ENCODE measurements at places on chromosomes 5 and 9.

GRCh38 chr5:132662004-132662401 lies 4.0 kb downstream of the IL13 start:
- no peak for DNase-seq

DNA sequence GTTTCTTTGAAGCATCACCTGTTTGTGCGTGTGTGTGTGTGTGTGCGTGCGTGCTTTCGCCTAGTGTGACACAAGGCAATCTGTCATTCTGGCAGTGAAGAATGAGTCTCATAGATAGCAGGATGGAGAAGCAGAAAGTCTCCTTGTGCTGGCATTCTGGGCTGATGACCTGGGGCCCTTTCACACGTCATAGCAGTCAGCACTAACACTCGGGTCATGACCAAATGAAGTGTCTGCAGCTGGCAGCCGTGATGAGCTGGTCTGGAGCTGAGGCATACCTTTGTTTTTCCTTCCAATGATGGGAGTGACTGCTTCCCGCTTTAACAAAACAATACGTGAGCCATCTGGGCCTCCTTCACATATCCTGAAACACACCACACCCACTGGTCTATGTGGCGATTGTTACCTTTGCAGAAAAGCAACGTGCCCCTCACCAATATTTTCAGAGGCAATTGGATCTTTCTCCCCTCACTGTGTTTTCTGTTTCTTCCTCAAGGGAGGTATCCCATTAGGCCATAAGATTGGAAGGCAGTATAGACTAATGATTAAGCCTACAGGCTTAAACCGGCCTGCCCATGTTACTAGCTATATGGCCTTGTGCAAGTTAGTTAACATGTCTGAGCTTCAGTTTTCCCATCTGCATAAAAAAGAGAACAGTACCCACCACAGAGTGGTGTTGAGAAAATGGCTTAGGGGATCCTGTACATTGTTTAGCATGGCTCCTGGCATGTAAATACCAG lies 88.8 kb downstream of the SREK1 start:
- DNase-seq, result no peak

DNA sequence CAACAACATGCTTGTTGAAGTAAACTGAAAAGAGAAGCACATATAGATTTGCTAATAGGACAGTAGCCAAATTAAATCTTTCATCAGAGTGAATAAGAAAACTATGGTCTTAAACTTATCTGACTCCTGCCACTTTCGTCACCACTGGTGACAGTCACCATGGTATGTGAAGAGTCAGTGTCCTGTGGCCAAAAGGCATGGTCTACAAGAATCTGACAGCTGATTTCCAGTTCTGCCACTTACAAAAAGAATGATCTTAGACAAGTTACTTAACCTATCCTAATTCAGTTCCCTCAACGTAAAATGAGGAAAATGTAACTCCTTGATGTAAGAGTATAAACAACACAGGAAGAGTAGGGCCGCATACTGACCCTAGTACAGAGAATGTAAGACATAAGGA lies 102.0 kb downstream of the LPAR1 start:
- DNase-seq, result no peak

DNA sequence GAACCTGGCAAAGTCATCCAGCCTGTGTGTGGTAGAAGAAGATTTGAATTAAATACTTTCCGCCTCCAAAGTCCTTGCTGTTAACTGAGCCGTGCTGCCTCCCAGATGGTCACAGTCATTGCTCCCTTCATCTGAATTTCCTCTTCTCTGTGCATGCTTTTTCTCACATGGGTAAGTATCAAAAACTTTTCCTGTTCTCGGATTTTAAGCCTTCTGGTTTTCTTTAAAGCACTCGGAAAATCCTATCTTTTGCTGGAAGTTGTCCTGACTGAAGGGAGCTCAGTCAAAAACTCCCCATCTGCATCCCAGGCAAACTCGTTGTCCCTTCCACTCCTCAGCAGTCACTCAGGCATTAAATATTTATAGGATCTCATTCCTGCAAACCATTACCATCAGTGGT lies 290.0 kb upstream of the PIK3R1 start:
- DNase-seq, result no peak

DNA sequence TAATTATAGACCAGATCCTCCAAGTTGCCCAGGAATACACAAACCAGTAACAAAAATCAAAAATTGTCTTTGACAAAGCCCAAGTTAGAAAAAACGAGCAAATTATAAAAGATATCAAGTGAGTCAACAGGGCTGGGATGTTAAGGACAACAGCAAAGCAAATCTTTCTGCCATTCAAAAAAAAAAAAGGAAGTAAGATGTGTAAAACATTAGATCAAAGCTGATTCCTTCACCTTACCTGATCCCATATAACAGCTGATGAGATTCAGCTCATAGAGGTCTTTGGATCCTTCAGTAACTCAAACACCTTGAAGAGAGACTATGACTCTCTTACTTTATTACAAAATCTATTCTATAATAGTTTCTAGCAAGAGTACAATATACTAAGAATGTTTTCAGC lies 100.9 kb downstream of the STRBP start:
- no peak for DNase-seq

- DNase-seq, result no peak
These were observed 55.4 kb downstream of the SNCAIP start for GRCh38 chr5:122367456-122367855.

DNA sequence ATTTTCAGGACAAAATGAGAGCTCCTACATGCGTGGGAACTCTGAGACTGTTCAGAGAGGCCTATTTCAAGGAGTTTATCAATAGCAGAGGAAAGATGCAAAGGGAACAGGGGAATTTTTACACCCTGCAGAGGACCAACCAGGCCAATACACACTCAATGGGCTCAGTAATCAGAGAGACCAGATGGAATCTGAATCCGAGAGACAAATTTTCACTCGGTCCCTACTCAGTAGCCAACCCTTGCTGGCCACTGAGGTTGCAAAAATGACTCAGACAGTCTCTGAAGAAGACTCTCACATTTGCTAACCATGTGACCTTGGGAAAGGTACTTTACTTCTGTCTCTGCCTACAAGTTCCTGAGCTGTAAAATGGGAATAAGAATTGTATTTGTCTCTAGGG lies 479.4 kb downstream of the CDK5RAP2 start:
- no peak for DNase-seq

- no peak for DNase-seq
These were observed 159.8 kb upstream of the LHFPL2 start for GRCh38 chr5:78808380-78808779.

- no peak for DNase-seq
These were observed 401.1 kb upstream of the TRPC7 start for GRCh38 chr5:136766456-136766855.

DNA sequence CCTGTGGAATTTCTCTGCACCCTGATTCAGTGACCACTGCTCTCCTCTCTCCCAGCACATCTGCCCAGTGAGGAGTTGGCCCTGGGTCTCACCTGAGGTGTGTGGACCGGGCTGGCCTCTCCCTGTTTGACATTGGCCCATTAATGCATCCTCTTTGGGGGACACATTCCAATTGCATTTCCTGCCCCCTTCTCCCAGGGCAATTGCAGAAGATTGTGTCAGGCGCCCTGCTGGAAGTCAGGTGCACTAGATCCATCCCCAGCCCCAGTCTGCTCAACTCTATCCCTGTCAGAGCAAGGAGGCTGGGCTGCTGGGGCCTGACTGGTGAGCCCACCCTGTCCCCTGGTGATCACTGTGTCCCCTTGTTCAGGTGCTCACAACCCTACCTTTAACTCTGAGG lies 84.5 kb downstream of the LMX1B start:
- DNase-seq, result no peak

- DNase-seq, result no peak
These were observed 92.0 kb downstream of the KCNT1 start for GRCh38 chr9:135794057-135794335.

- DNase-seq, result no peak
These were observed 263.5 kb downstream of the TAF11L14 start for GRCh38 chr5:17897776-17898175.

DNA sequence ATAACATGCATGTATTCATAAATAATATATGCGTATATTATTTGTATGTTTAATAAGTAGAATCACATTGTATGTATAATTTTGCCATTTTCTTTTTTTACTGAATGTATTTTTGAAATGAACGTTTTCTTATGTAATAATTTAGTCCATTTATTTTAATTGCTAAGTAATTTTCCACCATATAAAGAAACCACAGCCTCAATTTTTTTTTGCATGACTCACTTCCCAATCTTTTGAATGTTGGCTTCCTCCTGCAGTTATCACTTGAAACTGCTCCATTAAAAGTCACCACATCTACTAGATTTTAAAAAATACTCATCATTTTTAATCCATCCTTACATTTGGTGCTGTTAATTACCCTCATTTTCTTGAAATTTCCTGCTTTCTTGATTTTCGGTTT lies 363.3 kb upstream of the MEF2C start:
- no peak for DNase-seq

DNA sequence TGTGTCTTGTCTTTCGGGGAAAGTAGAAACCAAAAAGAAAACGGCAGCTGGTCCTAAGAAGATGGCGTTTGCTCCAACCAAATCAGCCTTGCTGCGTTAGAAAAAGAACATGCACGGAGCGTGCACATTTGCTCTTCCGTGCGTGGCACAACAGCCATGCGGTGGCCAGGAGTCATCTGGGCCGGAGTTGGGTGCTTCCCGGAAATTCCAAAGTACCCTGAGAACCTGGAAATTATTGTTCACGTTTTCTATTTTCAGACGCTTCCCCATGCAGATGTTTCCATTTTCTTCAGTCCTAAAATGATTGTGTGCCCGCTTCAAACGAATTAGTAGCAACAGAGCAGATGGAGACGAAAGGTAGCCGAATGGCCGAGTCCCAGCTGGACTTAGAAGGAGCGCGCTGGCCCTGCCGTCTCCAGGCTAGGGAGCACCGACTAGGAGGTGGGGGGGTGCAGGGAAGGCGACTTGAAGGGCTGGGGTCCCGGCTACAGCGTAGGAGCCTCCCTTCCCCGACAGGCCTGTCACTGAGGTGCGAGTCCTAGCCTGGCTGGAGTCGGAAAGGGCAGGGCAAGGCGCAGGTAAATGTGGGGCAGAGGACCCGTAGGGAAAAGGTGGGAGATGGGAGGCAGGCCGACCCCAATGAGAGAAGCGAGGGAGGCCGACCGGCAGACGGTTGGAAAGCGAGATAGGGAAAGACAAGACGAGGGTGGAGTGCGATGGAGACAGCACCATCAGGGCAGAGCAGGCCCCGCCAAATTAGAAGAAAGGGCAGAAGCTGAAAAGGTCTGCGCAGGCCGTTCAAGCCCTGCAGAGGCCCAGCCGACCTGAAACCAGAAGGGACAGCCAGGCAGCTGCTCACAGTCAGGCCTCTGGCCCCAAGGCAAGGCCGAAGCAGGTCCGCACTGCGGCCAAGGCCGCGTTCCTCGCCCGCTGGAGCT lies 1.4 kb downstream of the BARX1 start:
- DNase-seq, result no peak

- DNase-seq, result no peak
These were observed 133.2 kb upstream of the ZNF618 start for GRCh38 chr9:113742878-113743277.

- no peak for DNase-seq
These were observed 21.9 kb downstream of the DEPDC1B start for GRCh38 chr5:60677850-60678664.

DNA sequence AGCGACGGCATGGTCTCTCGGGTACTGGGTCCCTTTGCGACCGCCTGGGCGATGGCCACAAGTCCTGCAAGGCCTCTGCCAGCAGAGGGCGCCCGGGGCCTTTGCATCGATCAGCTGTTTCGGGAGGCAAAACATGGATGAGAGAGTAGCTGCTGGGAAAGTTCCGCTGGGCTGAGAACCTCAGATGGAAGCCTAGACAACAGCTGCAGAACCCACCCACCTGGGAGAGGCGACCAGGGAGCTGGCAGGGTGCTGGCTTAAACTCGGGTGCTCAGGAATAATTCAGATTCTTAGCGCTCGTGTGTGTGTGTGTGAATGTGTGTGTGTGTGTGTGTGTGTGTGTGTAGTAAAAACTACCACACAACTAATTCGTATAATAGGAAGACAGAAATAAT lies 50.0 kb downstream of the TRIM32 start:
- peak; percentile 40 for DNase-seq

DNA sequence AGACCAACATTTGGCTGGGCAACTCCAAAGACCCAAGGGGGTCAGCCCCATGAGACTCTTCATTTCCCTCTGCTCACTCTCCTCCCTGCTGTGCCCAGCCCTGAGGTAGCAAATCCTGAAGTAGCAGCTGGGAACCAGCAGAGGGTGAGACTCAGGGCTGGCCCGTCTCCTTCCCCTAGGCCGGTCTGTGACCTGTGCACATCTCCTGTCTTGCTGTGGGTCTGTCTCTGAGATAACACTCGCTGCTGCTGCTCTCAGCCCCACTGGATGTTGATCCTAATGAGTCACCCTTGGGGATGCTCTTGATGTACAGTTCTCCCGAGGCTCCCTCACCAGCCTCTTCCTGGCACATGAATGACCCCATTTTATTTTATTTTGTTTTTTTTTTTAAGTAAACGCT lies 7.3 kb upstream of the OR2V1 start:
- no peak for DNase-seq

DNA sequence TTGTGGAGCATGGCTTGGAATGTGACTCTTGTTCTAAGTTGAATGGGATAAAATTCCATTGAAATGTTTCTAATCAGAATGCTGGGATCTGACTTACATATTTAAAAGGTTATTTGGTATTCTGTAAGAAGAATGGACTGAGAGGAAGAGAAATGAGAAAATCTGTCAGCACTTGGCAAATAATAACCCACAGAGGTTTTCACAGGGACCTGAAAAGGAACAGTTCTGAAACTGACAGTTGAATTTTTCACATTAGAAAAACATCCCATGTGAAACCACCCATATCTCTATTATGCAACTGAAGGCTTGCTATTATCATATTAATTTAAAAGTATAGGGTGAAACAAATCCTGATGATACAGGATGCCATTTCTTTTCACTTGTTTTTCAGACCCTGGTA lies 302.7 kb downstream of the EPB41L4A start:
- no peak for DNase-seq

DNA sequence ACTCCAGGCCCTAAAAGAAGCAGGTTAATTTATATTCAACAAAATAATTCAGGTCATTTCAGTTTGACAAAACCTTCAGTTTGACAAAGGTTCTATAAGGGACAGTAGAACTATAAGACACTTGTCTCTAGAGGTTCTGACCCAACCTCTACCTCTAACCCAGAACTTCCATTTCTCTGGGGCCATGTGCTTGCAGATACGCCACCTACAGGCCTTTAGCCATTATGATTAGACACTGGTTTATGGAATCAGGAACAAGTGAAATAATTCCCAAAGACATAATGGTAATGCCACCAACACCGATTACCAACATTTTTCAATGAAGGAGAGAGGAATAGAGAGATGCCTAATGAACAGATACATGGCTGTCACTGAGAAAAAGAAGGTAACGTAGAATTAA lies 733.9 kb downstream of the PRELID2 start:
- DNase-seq, result no peak

DNA sequence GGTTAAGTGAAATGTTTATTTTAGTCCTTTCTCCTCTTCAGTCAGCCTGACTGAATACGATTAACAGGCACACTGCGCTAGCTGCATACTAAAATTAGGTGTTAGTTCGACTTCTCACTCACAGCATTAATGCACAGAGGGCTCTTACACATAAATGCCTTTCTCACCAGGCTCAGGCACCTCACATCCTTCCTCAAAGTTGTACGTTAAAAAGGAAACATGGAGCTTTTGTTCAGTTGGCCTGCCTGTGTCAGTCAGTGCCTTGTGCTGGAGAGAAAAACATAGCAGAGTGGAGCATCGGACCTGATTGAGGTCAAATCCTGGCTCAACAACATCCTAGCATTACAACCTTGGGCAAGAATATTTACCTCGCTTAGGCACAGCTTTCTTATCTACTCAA lies 236.0 kb upstream of the ZNF462 start:
- DNase-seq, result no peak

GRCh38 chr5:176994460-176995121 lies 12.0 kb downstream of the UIMC1 start:
- DNase-seq, result no peak

GRCh38 chr9:87146933-87147332 lies 199.6 kb upstream of the GAS1 start:
- no peak for DNase-seq
